ENCODE measurements at places on chromosomes 2 and 18. TPM values are rescaled to one million over a fixed set of nuclear protein-coding genes. Genes with fewer than 3 reads are reported as not detected.

ECEL1 gene
- polyA plus RNA-seq, result not detected

KCNG2 gene
- polyA plus RNA-seq, result not detected

DNA sequence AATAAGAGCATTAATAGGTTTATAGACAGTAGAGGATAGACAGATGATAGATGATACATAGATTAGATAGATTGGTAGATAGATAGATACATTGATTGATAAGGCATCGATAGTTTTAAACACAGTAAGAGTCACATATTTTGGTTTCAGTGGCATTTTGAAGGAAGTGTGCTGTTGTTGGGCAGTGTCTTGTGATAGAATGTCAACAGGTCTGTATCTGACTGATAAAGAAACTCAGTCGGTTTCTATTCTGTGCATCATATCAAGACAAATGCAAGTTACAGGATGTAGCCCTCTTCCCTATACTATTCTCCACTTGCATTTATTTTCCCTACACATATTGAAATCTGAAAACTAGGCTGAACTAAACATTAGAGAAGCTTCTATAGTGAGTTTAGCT is 1229.0 kb upstream of the ZEB2 start:
- DNase-seq, result no peak

REG3A gene
- not detected for polyA plus RNA-seq

- no peak for DNase-seq
These were observed 97.0 kb downstream of the TFCP2L1 start for GRCh38 chr2:121187982-121188411.

- no peak for DNase-seq
These were observed 16.8 kb upstream of the CRIM1 start for GRCh38 chr2:36338827-36339145.

MAB21L4 gene
- polyA plus RNA-seq, result not detected

SH3BP4 gene
- 32.9 TPM for polyA plus RNA-seq

GRCh38 chr2:192247456-192247855 is 52.7 kb upstream of the TMEFF2 start:
- no peak for DNase-seq
